Mesothelial cell of epicardium (in vitro differentiated cells): ENCODE measurements at places on chromosomes 11 and 22. TPM values are rescaled to one million over a fixed set of nuclear protein-coding genes. Genes with fewer than 3 reads are reported as not detected.

Gene MMP11
- total RNA-seq, result 510 to 566 TPM (median 528 TPM) in 3 replicates

Gene LMO2
- total RNA-seq, result 2.9 to 4.5 TPM (median 3.9 TPM) in 3 replicates

Gene SEZ6L
- 0.07 to 0.18 TPM (median 0.16 TPM) in 3 replicates for total RNA-seq

Gene GSTT2B
- total RNA-seq, result 3.6 to 3.7 TPM (median 3.7 TPM) in 3 replicates

Gene PLA2G3
- total RNA-seq, result 0.11 to 0.29 TPM (median 0.20 TPM) in 3 replicates

Gene KRTAP5-1
- total RNA-seq, result not detected in 3 replicates

Gene MYO18B
- total RNA-seq, result 0.04 to 0.09 TPM (median 0.07 TPM) in 3 replicates

Gene GAS2L1
- 13.4 to 14.6 TPM (median 13.6 TPM) in 3 replicates for total RNA-seq

Gene LDLRAD3
- 37.9 to 40.7 TPM (median 39.1 TPM) in 3 replicates for total RNA-seq

Gene FAM111B
- 6.2 to 6.9 TPM (median 6.8 TPM) in 3 replicates for total RNA-seq

Gene PANX3
- not detected in 3 replicates for total RNA-seq

Gene SYNGR1
- total RNA-seq, result 37.4 to 38.9 TPM (median 38.9 TPM) in 3 replicates

Gene CRYBA4
- total RNA-seq, result not detected in 3 replicates

Gene KCNK4
- total RNA-seq, result 0.22 to 0.58 TPM (median 0.27 TPM) in 3 replicates

Gene SLC37A2
- 0.47 to 0.54 TPM (median 0.51 TPM) in 3 replicates for total RNA-seq

Gene GAL3ST1
- total RNA-seq, result 0.36 to 0.81 TPM (median 0.40 TPM) in 3 replicates

Gene HORMAD2
- 0.23 to 0.47 TPM in 2 of 3 replicates, not detected in the other for total RNA-seq

Gene DMC1
- 2.8 to 4.8 TPM (median 4.2 TPM) in 3 replicates for total RNA-seq

Gene OR52I1
- total RNA-seq, result not detected in 3 replicates

Gene C11orf98
- 44.9 to 47.5 TPM (median 47.0 TPM) in 3 replicates for total RNA-seq

Gene KCNJ4
- 2.5 to 2.8 TPM (median 2.6 TPM) in 3 replicates for total RNA-seq

Gene OMP
- 0.80 to 1.5 TPM (median 1.4 TPM) in 3 replicates for total RNA-seq
